ENCODE measurements at places on chromosomes 11 and 22. TPM values are rescaled to one million over a fixed set of nuclear protein-coding genes. Genes with fewer than 3 reads are reported as not detected.
A peak's percentile ranks its signal among the peaks of the same experiment; 100 is the strongest.

CLCF1 gene
- 1.1 TPM for total RNA-seq

LRRN4CL gene
- total RNA-seq, result not detected

CHRM4 gene
- not detected for total RNA-seq

CD6 gene
- 416 TPM for total RNA-seq

FAM111B gene
- 0.42 TPM for total RNA-seq

ARHGAP20 gene
- not detected for total RNA-seq

NRGN gene
- 48.7 TPM for total RNA-seq

MYRF gene
- 0.22 TPM for total RNA-seq

ESRRA gene
- total RNA-seq, result 40.5 TPM

GRAP2 gene
- 145 TPM for total RNA-seq

LINC01488 gene
- not detected for total RNA-seq

KDM4D gene
- total RNA-seq, result 0.32 TPM

PAMR1 gene
- not detected for total RNA-seq

SH3BP1 gene
- 158 TPM for total RNA-seq

CD248 gene
- 0.36 TPM for total RNA-seq

GRIA4 gene
- total RNA-seq, result not detected

GRCh38 chr22:16387088-16387487, 205.5 kb downstream of the CCT8L2 start:
- no peaks in the 10 kb centered on the region for H3K36me3 ChIP-seq
- no peaks in the 10 kb centered on the region for H3K4me1 ChIP-seq
- no peak overlapping the region for H3K4me3 ChIP-seq
- no peaks in the 10 kb centered on the region for H3K27me3 ChIP-seq
- H3K27ac ChIP-seq, result no peak overlapping the region

DNA sequence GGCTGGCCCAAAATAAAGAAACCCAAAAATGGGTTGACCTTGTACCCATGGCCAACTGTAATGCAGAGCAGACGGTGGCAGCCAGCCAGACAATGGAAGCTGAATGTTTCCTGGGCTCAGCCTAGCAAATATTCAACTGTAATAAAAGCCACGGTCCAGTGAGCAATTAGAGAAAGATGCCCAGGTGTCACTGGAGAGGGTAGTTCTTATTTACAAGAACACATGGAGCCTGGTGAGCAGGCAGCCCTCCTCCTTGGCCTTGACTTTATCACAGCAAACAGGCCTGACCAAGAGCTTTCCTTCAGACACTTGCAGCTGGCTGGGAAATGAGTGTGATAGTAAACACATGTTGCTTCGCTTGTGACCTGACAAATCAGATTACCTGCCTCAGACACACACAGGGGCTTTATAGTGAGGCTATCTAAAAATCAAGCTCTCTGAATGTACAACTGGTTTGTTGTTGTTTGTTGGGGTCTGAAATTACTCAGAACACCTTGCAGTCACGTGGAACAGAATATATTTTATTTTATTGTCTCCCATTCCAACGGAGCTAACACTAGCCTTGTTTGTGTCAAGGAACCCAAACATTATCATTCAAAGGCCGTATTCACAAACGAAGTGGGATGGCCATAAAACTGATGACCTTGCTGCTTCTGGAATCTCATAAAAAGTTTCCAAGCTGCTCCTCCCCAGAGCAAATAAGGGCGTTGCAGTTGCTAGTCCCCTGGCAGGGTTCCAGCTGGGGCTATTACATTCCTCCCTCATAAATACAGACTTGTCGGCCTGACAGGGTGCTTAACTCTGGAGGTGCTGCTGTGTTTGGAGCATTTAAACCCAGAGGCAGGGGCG, 161.1 kb downstream of the BBOX1 start:
- H3K27ac ChIP-seq, result no peak overlapping the region
- H3K36me3 ChIP-seq, result no peaks in the 10 kb centered on the region
- no peak for DNase-seq
- no peaks in the 10 kb centered on the region for H3K4me1 ChIP-seq
- H3K27me3 ChIP-seq, result no peaks in the 10 kb centered on the region
- H3K4me3 ChIP-seq, result no peak overlapping the region

- no peaks in the 10 kb centered on the region for H3K4me1 ChIP-seq
- H3K4me3 ChIP-seq, result no peak overlapping the region
- H3K27me3 ChIP-seq, result no peaks in the 10 kb centered on the region
- H3K36me3 ChIP-seq, result peaks cover 12% of the 10 kb centered on the region
- peak; percentile 56 for DNase-seq
Measured at GRCh38 chr11:63945477-63946163, 6.8 kb downstream of the NAA40 start.

DNA sequence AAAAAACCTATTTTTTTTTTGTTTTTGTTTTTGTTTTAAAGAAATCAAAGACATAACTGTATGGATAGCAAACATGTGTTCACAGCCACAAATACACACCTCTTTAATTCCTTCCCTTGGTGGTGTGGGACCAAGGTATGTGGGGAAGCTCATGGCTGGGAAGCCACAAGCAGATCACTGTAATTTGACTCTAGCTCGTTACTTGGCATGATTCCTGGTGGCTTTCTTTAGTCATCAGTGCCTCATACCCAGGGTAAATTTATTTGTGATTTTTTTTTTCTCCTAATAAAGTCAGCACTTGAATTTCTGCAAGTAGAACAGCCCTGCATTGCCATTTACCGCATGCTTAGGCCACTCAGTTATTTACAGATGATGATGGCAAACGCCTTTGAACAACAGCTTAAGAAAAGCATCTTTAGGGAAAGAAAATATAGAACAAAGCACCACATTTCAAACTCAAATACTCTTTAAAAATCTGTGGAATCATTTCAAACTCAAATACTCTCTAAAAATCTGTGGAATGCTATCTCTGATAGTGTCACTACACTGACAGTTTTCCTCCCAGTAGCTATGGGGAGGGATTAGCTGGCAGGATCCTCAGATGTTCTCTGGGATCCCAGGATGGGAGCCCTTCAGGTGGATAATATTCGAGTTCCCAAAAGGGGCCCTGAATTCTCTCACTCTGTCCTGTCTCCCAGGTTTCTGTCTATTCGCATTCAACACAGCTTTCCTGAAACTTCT, 687.2 kb downstream of the OPCML start:
- H3K4me1 ChIP-seq, result no peaks in the 10 kb centered on the region
- DNase-seq, result no peak
- no peaks in the 10 kb centered on the region for H3K27me3 ChIP-seq
- H3K4me3 ChIP-seq, result no peak overlapping the region
- no peaks in the 10 kb centered on the region for H3K36me3 ChIP-seq
- H3K27ac ChIP-seq, result no peak overlapping the region

- no peaks in the 10 kb centered on the region for H3K27me3 ChIP-seq
- H3K4me1 ChIP-seq, result no peaks in the 10 kb centered on the region
- H3K27ac ChIP-seq, result no peak overlapping the region
- H3K4me3 ChIP-seq, result no peak overlapping the region
Measured at GRCh38 chr11:30364139-30364836, 41.4 kb downstream of the ARL14EP start.

- H3K4me1 ChIP-seq, result no peaks in the 10 kb centered on the region
- DNase-seq, result no peak
- no peaks in the 10 kb centered on the region for H3K36me3 ChIP-seq
- H3K27ac ChIP-seq, result no peak overlapping the region
- H3K4me3 ChIP-seq, result no peak overlapping the region
Measured at GRCh38 chr11:119586181-119586580, 142.8 kb downstream of the NECTIN1 start.

GRCh38 chr22:40511604-40512003, 124.9 kb downstream of the MRTFA start:
- DNase-seq, result no peak
- H3K27me3 ChIP-seq, result no peaks in the 10 kb centered on the region
- H3K27ac ChIP-seq, result no peak overlapping the region
- no peak overlapping the region for H3K4me3 ChIP-seq
- H3K4me1 ChIP-seq, result no peaks in the 10 kb centered on the region

- H3K36me3 ChIP-seq, result no peaks in the 10 kb centered on the region
- no peaks in the 10 kb centered on the region for H3K27me3 ChIP-seq
- DNase-seq, result no peak
- no peaks in the 10 kb centered on the region for H3K4me1 ChIP-seq
Measured at GRCh38 chr11:19800162-19800561, 87.5 kb downstream of the NAV2 start.

DNA sequence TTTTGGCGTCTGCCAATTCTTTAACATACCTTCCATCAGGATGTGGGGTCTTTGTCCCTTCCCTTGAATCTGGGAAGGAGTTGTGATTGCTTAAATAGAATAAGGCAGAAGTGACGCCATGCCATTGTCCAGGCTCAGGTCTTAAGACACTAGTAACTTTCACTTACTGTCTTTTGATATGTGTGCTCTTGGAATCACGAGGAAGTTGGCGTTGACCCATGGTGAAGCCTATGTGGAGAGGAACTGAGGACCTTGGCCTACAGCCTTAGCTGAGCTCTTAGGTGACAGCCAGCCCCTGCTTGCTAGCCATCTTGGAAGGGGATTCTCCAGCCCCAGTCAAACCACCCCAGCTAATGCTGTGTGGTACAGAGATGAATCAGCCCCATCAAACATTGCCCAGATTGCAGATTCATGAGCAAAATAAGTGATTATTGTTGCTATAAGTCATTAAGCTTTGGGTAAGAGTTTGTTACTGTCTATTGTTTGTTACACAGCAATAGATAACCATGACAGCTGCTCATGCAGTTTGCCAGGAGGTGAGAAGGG, 17.6 kb upstream of the CLPB start:
- H3K27me3 ChIP-seq, result no peaks in the 10 kb centered on the region
- no peaks in the 10 kb centered on the region for H3K4me1 ChIP-seq
- DNase-seq, result no peak
- H3K27ac ChIP-seq, result no peak overlapping the region

- H3K4me3 ChIP-seq, result no peak overlapping the region
- H3K4me1 ChIP-seq, result no peaks in the 10 kb centered on the region
- no peaks in the 10 kb centered on the region for H3K36me3 ChIP-seq
- no peak overlapping the region for H3K27ac ChIP-seq
Measured at GRCh38 chr11:46906609-46907041, 11.7 kb downstream of the LRP4 start.

GRCh38 chr22:36252754-36253522, at the start of gene APOL1:
Gene APOL1 (plus strand): TSS chr22:36253133. CDS start chr22:36254956, 1,823 bp downstream.
- peaks cover 24% of the 10 kb centered on the region for H3K4me1 ChIP-seq
- H3K36me3 ChIP-seq, result no peaks in the 10 kb centered on the region
- no peaks in the 10 kb centered on the region for H3K27me3 ChIP-seq
- peak within 1 kb of the TSS; percentile 92 for H3K4me3 ChIP-seq

DNA sequence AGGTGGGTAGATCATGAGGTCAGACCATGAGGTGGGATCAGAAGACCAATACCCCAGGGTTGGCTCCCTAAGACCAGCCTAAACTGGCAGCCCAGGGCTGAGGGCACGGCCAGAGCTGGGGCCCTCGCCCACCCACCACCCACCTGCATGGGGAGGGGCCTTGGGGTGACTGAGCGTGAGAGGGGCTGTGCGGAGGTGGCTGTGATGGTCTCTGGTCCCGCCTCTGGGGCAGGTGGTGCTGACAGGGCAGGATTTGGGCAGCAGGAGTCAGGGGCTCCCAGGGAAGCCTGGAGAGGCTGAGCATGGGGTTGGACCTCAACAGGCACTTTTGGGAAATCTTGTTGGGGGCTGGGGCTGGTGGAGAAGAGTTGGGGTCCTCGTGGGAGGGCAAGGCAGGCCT, 39.8 kb upstream of the MUC5AC start:
- H3K27me3 ChIP-seq, result no peaks in the 10 kb centered on the region
- no peaks in the 10 kb centered on the region for H3K36me3 ChIP-seq
- no peak for DNase-seq

GRCh38 chr11:80280737-80281136, 839.9 kb upstream of the TENM4 start:
- H3K36me3 ChIP-seq, result no peaks in the 10 kb centered on the region
- H3K27me3 ChIP-seq, result no peaks in the 10 kb centered on the region
- DNase-seq, result no peak
- H3K4me3 ChIP-seq, result no peak overlapping the region
- H3K4me1 ChIP-seq, result no peaks in the 10 kb centered on the region

- no peaks in the 10 kb centered on the region for H3K36me3 ChIP-seq
- H3K27ac ChIP-seq, result no peak overlapping the region
- no peaks in the 10 kb centered on the region for H3K27me3 ChIP-seq
Measured at GRCh38 chr11:130441719-130442118, 6.7 kb upstream of the ADAMTS15 start.

- H3K27me3 ChIP-seq, result no peaks in the 10 kb centered on the region
- H3K4me3 ChIP-seq, result peak overlapping the region; percentile 94
- DNase-seq, result no peak
- peaks cover 39% of the 10 kb centered on the region for H3K4me1 ChIP-seq
Measured at GRCh38 chr11:7514099-7514591, 346 bp downstream of the PPFIBP2 start.

- H3K4me3 ChIP-seq, result no peak overlapping the region
- H3K27ac ChIP-seq, result no peak overlapping the region
- no peaks in the 10 kb centered on the region for H3K36me3 ChIP-seq
- DNase-seq, result no peak
Measured at GRCh38 chr11:46327829-46328228, 19.4 kb upstream of the DGKZ start.

- peaks cover 7% of the 10 kb centered on the region for H3K4me1 ChIP-seq
- H3K27ac ChIP-seq, result no peak overlapping the region
- no peak overlapping the region for H3K4me3 ChIP-seq
- no peaks in the 10 kb centered on the region for H3K27me3 ChIP-seq
Measured at GRCh38 chr11:848380-848931, 5.8 kb downstream of the TSPAN4 start.

- H3K4me1 ChIP-seq, result no peaks in the 10 kb centered on the region
- no peaks in the 10 kb centered on the region for H3K36me3 ChIP-seq
- no peak for DNase-seq
Measured at GRCh38 chr11:122253589-122254231, 137.7 kb upstream of the BLID start.

GRCh38 chr22:45308957-45309421, 745 bp upstream of the FAM118A start:
- peaks cover 21% of the 10 kb centered on the region for H3K4me1 ChIP-seq
- H3K27me3 ChIP-seq, result no peaks in the 10 kb centered on the region
- H3K4me3 ChIP-seq, result peak overlapping the region; percentile 66
- H3K27ac ChIP-seq, result peak overlapping the region; percentile 96
- no peak for DNase-seq
- H3K36me3 ChIP-seq, result no peaks in the 10 kb centered on the region

DNA sequence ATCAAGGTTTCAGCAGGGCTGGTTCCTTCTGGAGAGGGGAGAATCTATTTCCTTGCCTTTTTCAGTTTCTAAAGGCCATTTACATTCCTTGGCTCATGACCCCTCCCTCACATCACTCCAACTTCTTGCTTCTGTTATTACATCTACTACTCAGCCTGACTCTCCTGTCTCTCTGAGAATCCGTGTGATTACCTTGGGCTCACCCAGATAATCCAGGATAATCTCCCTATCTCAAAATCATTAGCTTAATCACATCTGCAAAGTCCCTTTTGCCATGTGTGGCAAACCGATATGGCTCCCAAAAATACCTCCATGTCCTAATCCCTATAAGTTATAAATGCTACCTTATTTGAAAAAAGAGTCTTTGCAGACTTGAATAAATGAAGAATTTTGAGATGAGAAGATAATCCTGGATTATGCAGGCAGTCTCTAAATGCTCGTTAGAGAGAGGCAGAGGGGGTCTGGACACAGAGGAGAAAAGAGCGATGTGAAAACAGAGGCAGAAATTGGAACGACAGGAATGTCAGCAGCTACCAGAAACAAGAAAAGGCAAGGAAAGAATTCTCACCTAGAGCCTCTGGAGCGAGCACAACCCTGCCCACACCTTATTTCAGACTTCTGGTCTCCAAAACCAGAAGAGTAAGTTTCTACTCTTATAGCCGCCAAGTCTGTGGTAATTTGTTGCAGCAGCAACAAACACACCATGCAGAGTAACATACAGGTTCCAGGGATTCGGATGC, 23.6 kb upstream of the ARHGAP32 start:
- DNase-seq, result no peak
- H3K27ac ChIP-seq, result no peak overlapping the region
- no peak overlapping the region for H3K4me3 ChIP-seq
- no peaks in the 10 kb centered on the region for H3K4me1 ChIP-seq
- H3K27me3 ChIP-seq, result no peaks in the 10 kb centered on the region
